Activated naive CD8-positive, alpha-beta T cell treated with anti-CD3 and anti-CD28 coated beads for 36 hours (primary cell): ENCODE measurements at places on chromosomes 1 and 21. TPM values are rescaled to one million over a fixed set of nuclear protein-coding genes. Genes with fewer than 3 reads are reported as not detected.

DNA sequence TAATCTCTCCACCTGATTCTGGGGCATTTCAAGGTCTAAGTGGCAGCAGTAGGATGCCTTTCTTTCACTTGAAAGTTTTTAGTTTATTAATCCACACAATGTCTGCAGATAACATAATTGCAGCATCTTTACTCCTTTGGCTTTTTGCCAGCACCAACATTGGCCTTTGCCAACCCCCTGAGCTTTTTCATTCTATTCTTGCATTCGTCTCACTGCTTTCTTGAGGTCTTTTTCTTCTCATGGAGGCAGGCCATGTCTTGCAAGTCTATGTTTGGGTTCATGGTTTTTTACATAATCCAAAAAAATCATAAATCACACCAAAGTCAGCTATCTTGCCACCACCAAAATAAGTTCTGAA, 30.4 kb upstream of the COG2 start:
- H3K4me3 ChIP-seq: no peak overlapping the region
- H3K36me3 ChIP-seq: no peaks in the 10 kb centered on the region
- DNase-seq: no peak
- peaks cover 23% of the 10 kb centered on the region for H3K27me3 ChIP-seq
- H3K27ac ChIP-seq: no peak overlapping the region

DNA sequence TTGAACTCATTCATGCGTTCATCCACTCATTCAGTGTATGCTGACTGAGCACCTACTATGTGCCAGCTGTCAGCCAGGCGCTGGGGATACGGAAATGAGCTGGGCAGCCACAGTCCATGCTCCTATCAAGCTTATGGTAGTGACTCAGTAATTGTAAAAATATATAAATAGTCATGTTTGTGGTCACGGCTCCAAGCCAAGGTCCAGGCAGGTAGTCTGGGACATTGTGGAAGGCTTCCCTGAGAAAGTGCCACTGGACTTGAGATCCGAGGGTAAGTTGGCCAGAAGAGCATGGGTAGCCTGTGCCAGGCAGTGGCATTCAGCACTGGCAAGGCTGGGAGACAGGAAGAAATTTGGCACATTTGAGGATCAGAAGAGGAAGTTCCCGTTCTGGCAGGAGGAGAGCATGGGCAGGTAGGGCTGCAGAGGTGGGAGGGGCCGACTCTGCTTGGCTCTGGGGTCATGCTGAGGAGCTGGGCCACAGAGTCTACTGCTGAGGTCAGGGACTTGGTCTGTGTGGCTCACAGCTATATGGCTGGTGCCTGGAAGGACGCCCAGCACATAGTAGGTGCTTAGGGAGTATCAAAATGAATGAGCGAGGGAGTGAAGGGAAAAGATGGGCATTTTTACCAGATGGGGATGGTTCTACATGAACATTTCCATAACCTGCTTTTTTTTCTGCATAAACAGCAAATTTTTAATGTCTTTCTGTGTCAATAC, 6.9 kb downstream of the PTPRF start:
- H3K27me3 ChIP-seq: peaks cover 5% of the 10 kb centered on the region
- no peak overlapping the region for H3K4me3 ChIP-seq
- DNase-seq: no peak
- H3K4me1 ChIP-seq: peaks cover 12% of the 10 kb centered on the region
- no peaks in the 10 kb centered on the region for H3K36me3 ChIP-seq

DNA sequence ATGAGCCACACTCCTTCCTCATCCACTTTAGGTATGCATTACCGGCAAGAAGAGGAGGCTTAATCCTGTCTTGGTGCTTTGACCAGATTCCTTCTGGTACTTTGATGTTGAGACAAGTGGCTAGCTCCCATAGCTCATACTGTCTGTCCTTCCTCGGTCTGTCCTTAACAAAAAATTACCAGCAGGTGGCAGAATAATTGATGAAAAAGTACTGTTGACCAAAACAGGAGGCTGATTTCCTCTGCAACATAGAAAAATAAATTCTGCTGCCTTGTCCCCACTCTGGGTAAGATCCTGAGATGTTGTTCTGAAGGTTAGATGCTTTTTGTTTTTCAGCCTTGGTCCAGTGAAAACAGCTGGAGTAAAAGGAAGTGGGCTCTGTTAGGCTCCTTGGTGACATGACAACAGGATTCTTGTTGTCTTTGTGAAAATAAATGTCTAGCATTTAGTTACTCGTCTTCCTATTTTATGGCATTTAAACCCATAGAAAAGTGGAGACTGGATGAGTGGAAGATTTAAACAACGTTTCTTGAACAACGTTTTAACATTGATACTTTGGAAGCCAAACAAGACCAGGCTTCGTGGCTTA, 11.2 kb upstream of the HJV start:
- no peak for DNase-seq
- H3K27me3 ChIP-seq: peaks cover 16% of the 10 kb centered on the region
- no peak overlapping the region for H3K4me3 ChIP-seq
- peaks cover 4% of the 10 kb centered on the region for H3K36me3 ChIP-seq
- peaks cover 26% of the 10 kb centered on the region for H3K4me1 ChIP-seq

- DNase-seq: peak; percentile 3
- peak overlapping the region; percentile 83 for H3K27ac ChIP-seq
- H3K27me3 ChIP-seq: peaks cover 4% of the 10 kb centered on the region
- no peak overlapping the region for H3K4me3 ChIP-seq
These were observed 219.7 kb downstream of the NFIA start for GRCh38 chr1:61301824-61302657.

DNA sequence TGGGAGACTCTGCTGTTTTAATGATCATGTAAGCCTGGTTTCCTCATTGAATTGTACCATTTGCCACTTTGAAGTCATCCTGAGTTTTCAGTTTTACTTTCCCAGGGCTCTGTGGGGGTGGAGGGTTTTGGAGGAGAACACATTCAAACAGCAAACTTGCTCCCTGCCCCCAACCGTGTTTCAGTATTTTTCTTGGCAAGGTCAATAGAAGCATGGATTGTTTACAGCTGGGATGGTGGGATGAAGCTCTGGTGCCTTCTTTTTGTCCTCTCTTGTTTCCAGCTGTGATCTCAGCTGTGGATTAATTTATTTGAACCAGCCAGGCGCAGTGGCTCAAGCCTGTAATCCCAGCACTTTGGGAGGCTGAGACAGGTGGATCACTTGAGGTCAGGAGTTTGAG, 54.3 kb upstream of the SERBP1 start:
- H3K36me3 ChIP-seq: no peaks in the 10 kb centered on the region
- H3K4me1 ChIP-seq: peaks cover 5% of the 10 kb centered on the region
- DNase-seq: no peak
- H3K27ac ChIP-seq: no peak overlapping the region
- peaks cover 3% of the 10 kb centered on the region for H3K27me3 ChIP-seq

DNA sequence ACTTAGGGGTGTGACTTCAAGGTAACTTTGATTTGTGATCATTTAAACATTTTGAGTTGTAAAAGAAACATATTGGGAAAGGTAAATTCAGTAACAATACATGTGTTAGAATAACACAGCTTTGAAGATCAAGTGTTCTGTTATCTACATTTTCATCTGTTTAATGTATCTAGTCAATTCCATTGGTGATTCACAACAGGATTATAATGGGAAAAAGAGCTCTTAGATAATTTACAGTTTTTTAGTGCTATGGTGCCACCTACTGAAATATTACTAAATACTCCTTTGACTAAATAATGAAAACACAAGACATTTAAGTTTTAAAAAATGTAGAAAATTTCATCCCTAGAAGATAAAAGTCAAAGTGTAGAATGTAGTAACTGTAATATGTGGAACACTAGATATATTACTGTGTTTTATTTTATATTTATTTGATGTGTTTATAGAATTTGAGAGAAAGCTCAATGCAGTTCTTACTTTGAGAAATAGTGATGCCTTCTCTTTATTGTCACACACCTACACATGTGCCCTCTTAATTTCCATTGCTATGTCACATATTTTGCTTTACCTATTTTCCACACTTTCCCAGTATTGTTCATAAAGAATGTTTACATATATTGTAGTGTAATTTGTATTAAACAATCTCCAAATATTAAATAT, 47.4 kb downstream of the PTPRC start:
- H3K4me1 ChIP-seq: peaks cover 82% of the 10 kb centered on the region
- H3K27ac ChIP-seq: peak overlapping the region; percentile 88
- H3K4me3 ChIP-seq: peak overlapping the region; percentile 62
- no peak for DNase-seq
- H3K36me3 ChIP-seq: peaks cover 43% of the 10 kb centered on the region

DNA sequence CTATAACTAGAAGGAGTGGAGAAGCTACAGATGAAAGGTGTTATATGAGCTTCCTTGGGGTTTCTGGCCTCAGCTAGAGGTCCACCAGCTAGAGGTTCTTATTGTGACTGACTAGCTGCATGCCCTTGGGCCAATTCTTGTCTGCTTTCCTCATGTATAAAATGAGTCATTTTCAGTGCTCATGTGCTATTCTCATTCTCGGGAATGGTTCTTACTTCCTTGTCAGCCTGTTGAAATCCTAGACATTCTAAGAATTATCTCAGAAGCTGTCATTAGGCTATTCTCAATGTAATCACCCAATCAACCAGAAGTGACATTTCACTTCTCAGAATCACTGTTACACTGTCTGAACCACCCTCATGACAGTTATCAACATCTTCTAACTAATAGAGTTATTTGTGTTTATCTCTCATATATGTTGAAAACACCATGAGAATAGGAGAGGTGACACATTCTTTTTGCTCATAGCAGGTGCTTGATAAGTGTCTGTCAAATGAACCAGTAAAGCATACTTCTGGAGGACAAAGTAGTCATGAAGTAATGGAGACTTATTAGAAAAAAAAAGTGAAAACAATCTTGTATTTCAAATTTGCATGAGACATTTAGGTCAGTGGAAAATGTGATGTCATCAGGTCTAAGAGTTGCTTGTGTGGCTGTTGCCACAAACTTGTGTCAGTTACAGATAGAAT, 122.8 kb upstream of the IVNS1ABP start:
- peaks cover 2% of the 10 kb centered on the region for H3K36me3 ChIP-seq
- H3K27me3 ChIP-seq: no peaks in the 10 kb centered on the region
- peaks cover 11% of the 10 kb centered on the region for H3K4me1 ChIP-seq
- peak; percentile 52 for DNase-seq

DNA sequence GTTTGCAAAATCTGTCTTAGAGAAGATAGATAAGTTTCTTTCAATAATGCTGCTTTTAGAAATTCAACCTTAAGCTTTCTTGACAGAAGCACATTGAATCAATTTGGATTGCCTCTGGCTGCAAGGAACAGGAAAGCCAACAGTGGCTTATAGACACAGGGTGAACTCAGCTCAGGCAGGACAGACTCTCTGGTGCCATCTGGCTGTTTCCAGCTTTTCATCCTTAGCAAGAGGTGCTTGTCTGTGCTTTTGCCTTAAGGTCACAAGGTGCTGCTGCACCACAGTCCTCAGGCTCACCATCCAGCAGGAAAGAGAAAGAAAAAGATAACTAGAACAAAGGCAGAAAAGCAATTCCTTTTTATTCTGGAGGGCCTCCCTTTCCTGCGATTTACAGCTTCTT, 93.7 kb upstream of the ETS2 start:
- H3K4me3 ChIP-seq: no peak overlapping the region
- no peak overlapping the region for H3K27ac ChIP-seq
- H3K36me3 ChIP-seq: no peaks in the 10 kb centered on the region
- no peak for DNase-seq

DNA sequence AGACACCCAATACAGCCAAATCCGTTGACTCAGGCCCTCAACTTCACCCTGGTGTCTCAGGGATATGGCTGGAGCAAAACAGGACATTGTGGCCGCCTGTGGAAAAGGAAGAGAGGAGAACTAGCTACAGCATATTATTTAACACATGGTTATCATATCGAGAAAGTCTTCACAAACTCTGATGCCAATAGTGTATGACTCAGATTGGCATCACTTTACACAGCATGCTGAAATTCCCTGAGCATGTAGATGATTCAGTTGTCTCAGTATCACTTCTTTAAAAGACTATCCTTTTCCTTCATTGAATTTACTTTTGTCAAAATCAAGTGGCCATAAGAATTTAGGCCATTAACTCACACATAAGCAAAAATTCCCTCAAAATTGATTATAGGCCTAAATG, 20.1 kb downstream of the HSD3B2 start:
- H3K27me3 ChIP-seq: peaks cover 17% of the 10 kb centered on the region
- no peak overlapping the region for H3K4me3 ChIP-seq
- DNase-seq: no peak
- no peak overlapping the region for H3K27ac ChIP-seq
- H3K4me1 ChIP-seq: no peaks in the 10 kb centered on the region
- no peaks in the 10 kb centered on the region for H3K36me3 ChIP-seq

DNA sequence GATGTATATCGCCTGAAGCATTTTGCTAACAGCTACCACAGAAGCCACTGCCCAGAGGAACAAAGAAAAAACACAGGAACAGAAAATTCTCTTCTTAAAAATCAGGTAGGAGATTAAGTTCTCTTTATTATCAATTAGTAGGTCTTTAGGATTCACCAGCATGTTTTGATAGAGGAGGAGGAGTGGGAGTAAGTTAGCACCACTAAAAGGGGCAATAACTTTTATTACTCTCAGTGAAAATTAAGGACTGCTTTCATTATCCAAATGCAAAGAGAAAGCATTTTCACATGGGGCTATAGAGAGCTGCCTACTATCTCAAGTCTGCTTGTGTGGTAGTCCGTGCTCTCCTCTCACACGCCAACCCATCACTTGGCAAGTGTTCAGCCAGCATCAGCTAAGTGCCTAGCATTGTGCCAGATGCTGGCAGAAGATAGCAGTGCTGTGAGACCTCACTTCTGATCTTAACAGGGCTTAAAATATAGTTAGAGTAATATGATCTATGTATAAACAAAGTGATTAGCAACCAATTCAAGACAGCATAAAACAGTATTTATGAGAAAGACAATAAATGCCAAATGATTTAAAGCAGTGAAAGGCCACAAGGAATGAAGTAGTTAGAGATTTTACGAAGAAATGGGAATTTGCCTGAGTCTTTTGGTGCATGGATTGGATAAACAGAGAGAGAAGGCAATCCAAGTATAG, 39.8 kb downstream of the ASTN1 start:
- no peaks in the 10 kb centered on the region for H3K36me3 ChIP-seq
- peaks cover 5% of the 10 kb centered on the region for H3K27me3 ChIP-seq
- no peak overlapping the region for H3K4me3 ChIP-seq
- no peak overlapping the region for H3K27ac ChIP-seq

DNA sequence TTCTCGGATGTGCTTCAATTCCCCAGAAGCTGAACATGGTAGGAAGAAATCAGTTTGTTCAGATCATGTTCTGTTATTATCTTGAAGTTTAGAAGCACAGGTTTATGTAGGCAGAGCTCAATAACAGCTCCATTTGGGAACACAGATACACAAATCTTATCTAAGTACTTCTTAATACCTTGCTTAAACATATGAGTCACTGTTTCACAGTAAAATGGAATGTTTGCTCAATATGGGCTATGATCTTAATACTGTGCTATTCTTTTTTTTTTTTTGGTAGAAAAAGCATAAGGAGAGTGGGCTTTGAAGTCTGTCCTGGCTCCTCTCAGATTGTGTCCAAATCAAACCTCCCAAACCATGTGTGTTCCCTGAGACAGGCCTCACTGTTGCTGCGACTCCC, 13.4 kb downstream of the PROK1 start:
- no peak overlapping the region for H3K27ac ChIP-seq
- no peaks in the 10 kb centered on the region for H3K27me3 ChIP-seq
- no peaks in the 10 kb centered on the region for H3K4me1 ChIP-seq
- no peak overlapping the region for H3K4me3 ChIP-seq
- H3K36me3 ChIP-seq: no peaks in the 10 kb centered on the region

Gene CCDC30
- total RNA-seq: 1.0 TPM

Gene SPATA46
- total RNA-seq: not detected

Gene KISS1
- not detected for total RNA-seq

Gene DCDC2B
- not detected for total RNA-seq

Gene TRIM67
- total RNA-seq: not detected

Gene RIPPLY3
- total RNA-seq: not detected

Gene AMY2A
- total RNA-seq: not detected

Gene LRRC39
- 0.40 TPM for total RNA-seq

Gene OR2M3
- not detected for total RNA-seq

Gene FCRL4
- total RNA-seq: not detected

Gene BTBD8
- 1.1 TPM for total RNA-seq

Gene VSIG8
- total RNA-seq: not detected
